Non-pigmented ciliary epithelial cell (primary cell): ENCODE measurements at places on chromosomes 11 and 22.
A peak's percentile ranks its signal among the peaks of the same experiment; 100 is the strongest.

DNA sequence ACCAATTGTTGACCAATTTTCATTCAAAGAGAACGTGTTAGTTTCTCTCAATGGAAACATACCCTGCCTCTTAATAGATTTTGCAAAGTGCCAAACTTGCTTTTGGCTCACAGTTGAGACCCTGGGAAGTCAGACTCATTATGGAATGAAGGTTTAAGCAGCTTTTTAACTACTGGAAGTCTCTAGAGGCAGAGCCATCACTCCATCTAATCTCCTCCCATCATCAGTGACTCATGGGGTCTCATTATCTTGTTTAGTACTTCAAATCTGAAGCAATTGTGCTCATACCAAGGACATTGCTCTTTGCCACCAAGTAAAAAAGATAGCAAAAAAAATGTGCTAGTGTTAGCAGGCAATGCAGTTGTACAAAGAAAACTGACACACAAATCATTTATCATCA, 537.1 kb upstream of the LRRC4C start:
- no peak for DNase-seq

- no peak for DNase-seq
Observed at GRCh38 chr11:32430568-32431381, 4.6 kb downstream of the WT1 start.

DNA sequence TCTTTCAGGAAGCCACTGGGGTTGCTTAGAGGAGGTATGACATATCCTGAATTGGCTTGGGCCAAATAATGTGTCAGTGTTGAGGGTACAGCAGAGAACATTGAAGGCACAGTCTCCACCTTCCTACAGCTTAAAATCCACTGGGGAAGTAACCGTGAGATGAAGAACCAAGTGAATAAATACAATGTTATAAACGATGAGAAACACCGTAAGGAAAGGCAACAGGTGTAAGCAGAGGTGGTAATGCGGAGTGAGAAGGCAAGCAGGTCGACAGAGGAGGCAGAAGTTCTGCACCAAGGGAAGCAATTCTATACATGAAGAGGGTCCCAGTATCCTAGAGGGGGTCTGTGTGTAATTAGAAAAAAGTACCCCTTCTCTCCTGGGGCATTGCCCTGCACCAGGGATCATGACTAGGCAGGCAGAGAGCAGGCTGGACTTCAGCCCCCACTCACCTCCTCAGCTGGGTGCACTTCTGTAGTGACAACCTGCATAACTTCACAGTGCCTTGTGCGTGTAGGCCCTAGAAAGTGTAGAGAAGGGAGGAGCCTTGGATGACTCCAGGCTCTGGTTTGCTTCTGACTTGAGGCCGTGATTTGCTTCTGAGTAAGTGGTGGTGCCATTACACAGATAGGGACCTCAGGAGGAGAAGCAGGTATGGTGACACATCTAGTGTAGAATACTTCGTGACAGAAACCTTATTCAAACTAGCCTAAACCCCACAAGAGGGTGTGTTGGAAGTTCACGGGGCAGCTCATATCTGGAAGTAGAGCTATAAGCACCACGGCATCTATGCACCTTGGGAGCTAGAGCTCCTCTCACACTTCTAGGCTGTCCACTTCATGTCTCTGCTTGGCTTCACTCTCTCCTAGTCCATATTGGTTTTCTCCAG, 4.9 kb downstream of the MYOD1 start:
- DNase-seq = no peak

- DNase-seq = no peak
Observed at GRCh38 chr11:19145319-19145718, 28.4 kb downstream of the ZDHHC13 start.

GRCh38 chr22:43100225-43100624, 10.3 kb upstream of the BIK start:
- DNase-seq = no peak

- peak; percentile 14 for DNase-seq
Observed at GRCh38 chr11:38814670-38815069, 2216.6 kb upstream of the RAG2 start.

- no peak for DNase-seq
Observed at GRCh38 chr11:69658626-69659450, 16.3 kb downstream of the LTO1 start.

DNA sequence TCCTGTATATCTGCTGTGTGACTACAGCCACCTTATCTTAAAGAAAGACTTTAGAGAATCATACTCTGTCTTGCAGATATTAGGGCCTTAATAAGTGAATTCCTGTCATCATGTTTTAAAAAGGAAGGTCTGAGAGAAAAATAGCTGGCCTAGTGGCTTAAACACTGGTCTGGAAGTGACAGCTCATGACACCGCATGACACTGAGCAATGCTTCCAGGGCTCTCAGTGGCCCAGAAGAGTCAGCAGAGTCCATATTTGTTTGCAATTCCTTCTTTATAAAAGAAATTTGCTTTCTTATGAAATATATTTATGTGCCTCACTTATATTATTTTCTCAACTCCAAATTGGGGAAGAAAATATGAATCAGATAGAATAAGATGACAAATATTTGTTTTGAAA, 33.0 kb downstream of the MMP20 start:
- no peak for DNase-seq

DNA sequence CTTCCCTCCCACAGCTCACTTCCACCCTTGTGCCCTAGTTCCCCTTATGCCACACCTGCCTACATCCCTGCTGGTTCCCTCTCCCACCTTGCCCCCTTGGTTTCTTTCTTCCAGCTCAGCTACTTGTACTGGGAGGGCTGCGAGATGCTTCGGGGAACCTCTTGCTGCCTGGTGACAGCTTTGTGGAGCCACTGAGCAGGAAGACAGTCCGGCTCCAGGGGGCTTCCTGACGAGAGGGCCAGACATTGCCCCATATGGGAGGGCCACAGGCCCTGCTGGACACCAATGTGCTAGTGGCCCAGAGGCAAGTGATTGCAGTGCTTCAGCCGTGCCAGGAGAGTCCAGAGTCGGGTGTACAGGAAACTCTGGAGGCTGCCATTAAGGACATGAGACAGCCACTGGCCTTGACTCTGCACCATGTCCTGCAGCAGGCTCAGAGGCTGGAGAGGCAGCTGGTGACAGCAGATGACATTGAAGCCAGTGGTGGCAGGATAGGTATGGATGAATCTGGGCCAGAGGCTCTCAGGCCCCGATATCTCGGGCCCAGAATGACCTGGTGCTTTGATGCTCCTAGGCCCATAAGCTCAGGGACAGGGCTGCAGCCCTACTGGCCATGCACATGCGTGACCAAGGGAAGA, 54.3 kb downstream of the BTG4 start:
- DNase-seq = no peak

- no peak for DNase-seq
Observed at GRCh38 chr22:23127788-23128187, 14.0 kb downstream of the RSPH14 start.

GRCh38 chr11:49302360-49302759, 94.0 kb upstream of the FOLH1 start:
- DNase-seq = no peak

GRCh38 chr22:40021401-40022000, 26.7 kb downstream of the FAM83F start:
- no peak for DNase-seq

- DNase-seq = no peak
Observed at GRCh38 chr11:2308713-2309112, 6.9 kb downstream of the TSPAN32 start.

- no peak for DNase-seq
Observed at GRCh38 chr11:114058871-114059277, 637 bp upstream of the ZBTB16 start.

DNA sequence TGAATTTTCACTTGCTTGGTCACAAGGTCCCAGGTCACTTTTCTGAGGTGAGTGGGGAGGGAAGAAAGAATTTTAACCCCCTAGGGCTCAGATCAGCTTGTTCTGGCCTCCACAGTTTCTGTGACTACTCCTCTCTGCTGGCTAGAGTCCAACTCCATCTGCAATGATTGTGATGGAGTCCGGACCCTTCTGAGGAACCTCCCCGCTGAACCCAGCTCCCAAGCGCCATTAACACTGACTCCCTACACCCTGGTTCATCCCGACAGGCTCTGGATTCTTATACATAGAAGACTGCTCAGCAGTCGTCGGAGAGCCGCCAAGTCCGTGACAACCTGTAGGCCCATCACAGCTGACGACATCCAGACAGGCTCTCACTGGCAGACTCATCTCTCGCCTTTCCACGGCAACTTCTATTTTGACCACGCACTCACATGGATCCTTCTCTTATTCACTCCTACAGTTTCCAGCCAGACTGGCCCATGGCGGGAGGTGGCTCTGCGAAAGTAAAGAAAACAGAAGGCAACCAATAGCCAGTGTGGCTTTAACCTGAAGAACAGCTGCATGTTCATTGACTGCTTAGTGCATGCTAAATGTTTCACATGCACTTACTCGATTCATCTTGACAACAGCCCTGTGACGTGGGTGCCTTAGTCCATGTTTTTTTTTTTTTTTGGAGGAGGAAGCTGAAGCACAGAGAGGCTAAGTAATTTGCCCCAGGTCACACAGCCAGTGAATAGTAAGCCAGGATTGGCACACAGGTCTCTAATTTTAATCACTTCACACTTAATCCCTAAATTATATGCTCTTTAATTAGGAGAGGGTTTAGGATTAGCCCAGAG, 68.0 kb upstream of the PRDM11 start:
- DNase-seq = no peak

GRCh38 chr11:28417601-28418323, 309.6 kb downstream of the METTL15 start:
- DNase-seq = no peak

GRCh38 chr22:42317691-42318547, 47.5 kb upstream of the TCF20 start:
- DNase-seq = no peak

GRCh38 chr22:20741634-20742581, 32.0 kb upstream of the SERPIND1 start:
- DNase-seq = no peak

- DNase-seq = no peak
Observed at GRCh38 chr11:120220747-120221037, 9.9 kb downstream of the OAF start.

DNA sequence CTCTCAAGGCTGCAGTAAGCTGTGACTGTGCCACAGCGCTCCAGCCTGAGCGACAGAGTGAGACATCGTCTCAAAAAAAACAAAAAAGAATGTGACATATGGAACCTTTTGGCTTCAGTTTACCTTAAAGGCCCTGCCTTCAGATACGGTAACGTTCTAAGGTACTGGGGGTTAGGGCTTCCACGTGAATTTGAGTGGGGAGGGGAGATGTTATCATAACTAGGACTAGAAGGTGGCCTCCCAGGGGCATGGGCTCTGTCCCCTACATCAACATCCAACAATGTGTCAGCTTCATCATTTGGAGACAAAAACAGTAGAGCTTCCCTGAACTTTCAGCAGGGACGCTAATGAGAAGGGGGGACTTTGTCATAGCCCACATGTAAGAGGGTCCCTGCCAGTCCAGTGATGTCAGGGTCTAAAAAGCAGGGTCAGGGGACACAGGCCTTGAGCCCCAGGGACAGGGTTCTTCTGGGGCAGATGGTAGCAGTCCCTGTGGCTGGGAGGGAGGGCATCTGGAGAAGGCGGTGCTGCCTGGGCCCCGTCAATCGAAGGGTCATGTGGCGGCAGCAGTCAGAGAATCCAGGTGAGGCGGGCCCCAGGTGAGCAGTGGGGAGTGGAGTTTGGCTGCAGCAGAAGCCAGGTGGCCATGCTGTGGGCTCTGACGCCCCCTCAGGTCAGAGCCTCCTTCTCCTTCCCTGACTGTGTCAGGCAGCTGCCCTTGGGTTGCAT, 79.8 kb downstream of the BCR start:
- DNase-seq = no peak

- no peak for DNase-seq
Observed at GRCh38 chr11:46736615-46737014, 17.6 kb downstream of the F2 start.

DNA sequence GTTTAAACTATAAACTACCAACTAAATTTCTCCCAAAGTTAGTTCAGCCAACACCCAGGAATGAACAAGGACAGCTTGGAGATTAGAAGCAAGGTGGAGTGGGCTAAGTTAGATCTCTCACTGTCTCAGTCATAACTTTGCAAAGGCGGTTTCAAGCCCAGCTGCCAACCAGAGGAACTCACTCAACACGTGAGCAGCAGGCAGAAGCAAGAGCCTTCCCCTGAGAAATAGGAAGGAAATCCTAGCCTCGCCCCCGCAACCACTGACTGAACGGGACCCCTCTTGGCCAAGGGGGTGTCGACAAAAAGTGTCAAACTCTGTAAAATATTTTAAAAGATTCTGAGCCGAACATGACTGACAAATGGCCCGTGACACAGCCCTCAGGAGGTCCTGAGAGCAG, 4.4 kb upstream of the KRTAP5-9 start:
- no peak for DNase-seq

DNA sequence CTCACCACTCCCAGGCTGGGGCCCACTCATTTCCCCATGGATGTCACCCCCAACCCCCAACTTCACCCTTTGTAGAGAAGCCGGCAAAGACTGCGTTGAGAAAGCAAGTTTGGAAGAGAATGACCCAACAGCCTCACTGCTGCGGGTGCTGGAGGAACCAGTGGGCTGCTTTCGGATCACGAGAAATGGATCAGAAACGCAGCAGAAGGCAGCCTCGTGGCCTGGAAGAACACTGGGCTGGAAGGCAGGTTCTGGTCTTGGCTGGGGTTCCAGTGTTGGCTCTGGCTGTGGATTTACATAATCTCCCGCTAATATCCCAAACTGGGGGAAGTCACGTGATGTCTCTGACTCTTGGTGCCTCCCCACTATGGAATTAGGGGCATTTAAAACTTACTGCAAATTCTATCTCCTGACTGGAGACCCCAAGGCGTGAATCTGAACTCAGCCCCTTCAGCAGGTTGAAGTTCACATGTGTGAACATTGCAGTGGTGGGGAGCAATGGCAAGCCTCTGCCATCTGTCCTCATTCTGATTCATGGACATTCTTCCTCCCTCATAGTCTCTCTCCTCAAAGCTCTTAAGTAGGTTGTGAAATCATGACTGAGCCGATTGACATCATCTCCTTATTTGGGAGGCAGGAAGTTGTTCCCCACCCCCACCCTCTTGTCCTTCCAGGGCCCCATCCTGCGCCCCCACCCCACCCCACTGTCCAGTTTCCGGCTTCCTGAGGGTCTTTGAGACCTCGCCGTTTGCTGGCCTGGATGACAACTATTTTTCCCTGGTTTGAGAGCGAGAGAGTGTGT, 37.0 kb upstream of the TIMP3 start:
- peak; percentile 85 for DNase-seq

DNA sequence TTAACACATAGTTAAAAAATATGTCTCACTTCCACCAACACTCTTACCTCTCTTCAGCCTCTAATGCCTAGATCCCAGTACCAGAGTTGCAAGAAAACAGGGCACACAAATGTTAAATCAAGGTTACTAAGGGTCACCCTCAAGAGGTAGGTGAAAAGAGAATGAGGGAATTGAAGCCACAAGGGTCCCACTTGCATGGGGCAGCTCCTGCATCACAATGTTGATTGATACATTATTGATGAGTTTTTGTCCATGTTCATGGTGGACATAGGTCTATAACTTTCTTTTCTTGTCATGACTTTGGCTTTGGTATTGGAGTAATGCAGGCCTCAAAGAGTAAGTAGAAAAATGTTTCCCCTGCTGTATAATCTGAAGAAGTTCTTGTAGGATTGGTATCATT, 46.0 kb upstream of the IGLL5 start:
- no peak for DNase-seq

DNA sequence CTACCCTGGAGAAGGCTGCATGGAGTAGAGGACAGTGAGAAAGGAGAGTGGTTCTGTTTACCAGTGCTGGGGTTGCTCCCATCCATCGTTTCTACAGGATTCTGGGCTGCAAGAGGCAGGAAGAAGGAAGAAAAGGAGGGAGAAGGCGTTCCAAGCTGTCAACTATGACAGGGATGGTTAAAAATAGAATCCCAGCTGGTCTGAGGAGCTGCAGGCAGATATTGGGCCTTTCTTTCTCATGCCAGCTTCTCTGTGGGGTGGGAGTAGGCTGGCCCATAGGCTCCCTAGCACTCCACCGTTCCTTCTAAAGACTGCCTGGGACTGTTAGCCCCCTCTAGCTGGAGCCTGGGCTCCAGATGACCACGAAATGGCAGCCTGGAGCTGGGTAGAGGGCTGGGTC, 13.6 kb downstream of the CCKBR start:
- no peak for DNase-seq
